ENCODE measurements at places on chromosomes 11 and 22.
A peak's percentile ranks its signal among the peaks of the same experiment; 100 is the strongest.

- peak; percentile 62 for DNase-seq
Observed at GRCh38 chr11:58592760-58593472, 14.1 kb downstream of the ZFP91 start.

DNA sequence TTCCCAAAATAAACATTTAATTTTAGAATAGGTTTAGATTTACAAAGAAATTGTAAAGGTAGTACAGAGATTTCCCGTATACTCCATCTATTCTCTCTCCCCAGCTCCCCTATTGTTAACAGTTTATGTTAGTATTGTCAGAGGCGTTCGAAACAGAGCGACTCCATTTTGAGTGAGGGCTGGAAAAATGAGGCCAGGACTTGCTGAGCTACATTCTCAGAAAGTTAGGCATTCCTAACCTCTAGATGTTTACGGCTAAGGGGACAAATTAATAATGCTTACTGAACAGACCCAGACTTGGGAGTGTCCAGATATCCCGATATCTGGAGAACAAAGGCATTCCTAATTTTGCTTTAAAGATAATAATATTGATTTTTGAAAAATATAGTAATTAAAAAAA, 12.4 kb upstream of the NUP160 start:
- no peak for DNase-seq

- DNase-seq: no peak
Observed at GRCh38 chr11:74611369-74611861, 19.0 kb downstream of the POLD3 start.

DNA sequence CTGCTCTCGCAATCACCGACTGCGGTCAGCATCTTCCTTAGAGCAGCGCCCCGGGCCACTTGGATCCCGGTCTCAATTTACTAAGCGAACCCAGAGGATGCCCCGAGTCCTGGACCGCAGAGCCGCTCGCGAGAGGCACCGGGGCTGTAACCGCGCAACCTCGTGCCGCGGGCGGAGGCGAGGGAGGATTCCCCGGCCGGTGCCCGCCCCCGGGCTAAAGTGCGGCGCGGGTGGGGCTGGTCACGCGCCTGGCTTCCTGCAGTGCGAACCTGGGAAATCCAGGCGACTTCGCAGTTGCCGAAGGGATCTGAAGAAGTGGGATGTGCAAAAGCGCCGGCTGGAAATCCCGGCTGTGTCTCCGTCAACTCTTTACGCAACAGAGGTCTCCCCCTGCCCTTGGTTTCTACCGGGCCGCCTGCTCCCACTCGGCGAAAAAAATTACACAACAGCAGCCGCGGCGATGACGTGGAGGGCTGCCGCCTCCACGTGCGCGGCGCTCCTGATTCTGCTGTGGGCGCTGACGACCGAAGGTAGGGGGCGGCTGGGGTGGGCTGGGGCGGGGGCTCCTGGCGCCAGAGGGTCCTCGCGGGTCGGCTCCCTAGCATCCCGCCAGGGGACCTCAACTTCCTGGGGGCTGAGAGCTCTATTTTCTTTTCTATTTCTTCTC, at the start of gene NCR3LG1:
TSS of gene NCR3LG1 (plus strand) at position 291 of the 667 bp plus-strand sequence. CDS start at position 461, 170 bp downstream.
- peak; percentile 62 for DNase-seq

DNA sequence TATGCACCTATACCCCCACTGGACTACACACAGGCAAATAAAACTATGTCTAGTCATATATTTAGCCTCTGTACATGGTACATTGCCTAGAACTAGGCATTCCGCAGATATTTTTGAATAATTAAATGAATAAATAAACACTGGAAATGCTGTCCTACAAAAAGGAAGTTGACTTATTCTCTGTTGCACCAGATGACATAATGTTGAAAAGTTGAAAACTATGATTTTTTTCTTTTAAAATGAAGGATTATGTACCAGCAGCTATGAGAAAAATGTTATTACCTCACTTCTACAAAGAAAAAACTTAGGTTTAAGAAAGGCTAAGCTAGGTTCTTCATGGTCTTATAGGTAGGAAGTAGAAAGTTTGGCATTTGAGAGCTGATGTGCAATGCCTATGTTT, 856.6 kb downstream of the METTL15 start:
- DNase-seq: no peak

- no peak for DNase-seq
Observed at GRCh38 chr22:48846200-48846599, 981.5 kb downstream of the BRD1 start.

GRCh38 chr22:21932347-21932746, 20.3 kb downstream of the PPM1F start:
- DNase-seq: no peak

- DNase-seq: no peak
Observed at GRCh38 chr11:103709371-103709770, 327.1 kb upstream of the DDI1 start.

- DNase-seq: no peak
Observed at GRCh38 chr11:73493956-73494598, 103.8 kb downstream of the FAM168A start.

GRCh38 chr11:89536926-89537325, 45.8 kb upstream of the NOX4 start:
- no peak for DNase-seq

- DNase-seq: no peak
Observed at GRCh38 chr11:78313181-78313795, 104.3 kb downstream of the GAB2 start.

DNA sequence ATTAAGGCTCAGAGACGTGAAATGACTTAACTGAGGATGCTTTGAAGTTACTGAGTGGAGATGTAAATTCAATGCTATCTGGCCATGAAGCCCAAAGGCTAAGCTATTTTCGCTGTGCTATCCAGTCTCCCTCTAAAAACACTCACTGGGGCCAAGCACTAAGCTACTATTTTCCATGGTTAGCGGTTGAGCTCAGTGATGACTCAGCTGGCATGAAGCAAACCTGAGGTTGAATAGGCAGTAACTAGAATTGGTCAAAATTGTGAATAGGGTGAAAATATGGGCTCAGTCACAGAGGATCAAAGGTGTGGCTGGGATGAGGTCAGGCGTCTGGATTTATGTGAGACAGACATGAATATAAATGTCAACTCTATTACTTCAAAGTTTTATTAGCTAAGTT, 564.2 kb upstream of the KIRREL3 start:
- DNase-seq: no peak

- DNase-seq: no peak
Observed at GRCh38 chr11:130527636-130528297, 79.3 kb downstream of the ADAMTS15 start.

DNA sequence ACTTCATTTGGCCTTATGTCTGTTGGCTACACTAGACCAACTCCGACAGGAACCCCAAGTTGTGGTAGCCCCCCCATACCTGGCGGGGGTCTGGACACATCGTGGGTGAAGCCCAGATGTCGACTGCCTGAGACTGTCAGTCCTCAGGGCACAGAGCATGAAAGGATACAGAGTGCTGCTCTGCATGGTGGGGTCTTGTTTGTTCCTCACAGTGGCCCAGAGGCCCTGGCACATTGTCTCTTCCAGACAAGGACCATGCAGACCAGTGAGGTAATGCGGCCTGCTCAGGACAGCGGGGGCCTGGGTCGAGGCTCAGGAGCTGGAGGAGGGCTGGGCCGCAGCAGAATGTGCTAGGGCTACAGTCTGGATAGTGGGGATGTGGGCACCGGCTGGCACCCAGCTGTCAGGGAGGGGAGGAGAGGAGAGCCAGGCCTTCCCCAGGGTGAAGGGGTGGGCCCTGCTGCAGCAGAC, 14.6 kb downstream of the CAPN5 start:
- DNase-seq: no peak

- DNase-seq: no peak
Observed at GRCh38 chr11:55811067-55811466, at the start of gene OR5L1. Gene OR5L1 (plus strand): TSS chr11:55811367. CDS start chr11:55811467, 100 bp downstream.

- no peak for DNase-seq
Observed at GRCh38 chr22:50691521-50691920, 18.9 kb downstream of the SHANK3 start.

DNA sequence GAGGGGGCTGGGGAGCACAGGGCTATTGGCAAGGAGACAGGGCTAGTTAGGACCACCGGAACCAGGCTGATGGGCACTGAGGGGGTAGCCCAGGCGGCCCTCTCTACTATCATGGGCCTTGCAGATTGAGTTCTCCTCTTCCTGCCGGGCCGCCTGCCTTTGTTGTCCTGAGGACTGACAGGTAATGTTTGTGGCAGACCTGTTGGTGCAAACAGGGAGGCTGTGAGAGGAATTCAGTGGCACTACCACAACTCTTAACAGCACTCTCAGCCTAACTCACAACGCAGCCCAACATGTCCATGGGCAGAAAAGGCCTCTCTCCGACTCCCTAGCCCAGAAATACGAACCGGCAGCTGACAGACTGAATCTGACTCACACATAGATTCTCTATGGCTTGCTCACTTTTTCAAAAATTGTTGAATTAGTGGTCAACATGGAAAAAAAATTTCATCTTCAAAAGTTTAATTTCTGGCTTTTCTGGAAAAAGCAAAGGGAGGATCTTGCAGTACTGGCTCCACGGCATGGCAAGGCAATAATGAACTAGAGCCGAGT, 11.4 kb downstream of the KCNJ5 start:
- DNase-seq: no peak

DNA sequence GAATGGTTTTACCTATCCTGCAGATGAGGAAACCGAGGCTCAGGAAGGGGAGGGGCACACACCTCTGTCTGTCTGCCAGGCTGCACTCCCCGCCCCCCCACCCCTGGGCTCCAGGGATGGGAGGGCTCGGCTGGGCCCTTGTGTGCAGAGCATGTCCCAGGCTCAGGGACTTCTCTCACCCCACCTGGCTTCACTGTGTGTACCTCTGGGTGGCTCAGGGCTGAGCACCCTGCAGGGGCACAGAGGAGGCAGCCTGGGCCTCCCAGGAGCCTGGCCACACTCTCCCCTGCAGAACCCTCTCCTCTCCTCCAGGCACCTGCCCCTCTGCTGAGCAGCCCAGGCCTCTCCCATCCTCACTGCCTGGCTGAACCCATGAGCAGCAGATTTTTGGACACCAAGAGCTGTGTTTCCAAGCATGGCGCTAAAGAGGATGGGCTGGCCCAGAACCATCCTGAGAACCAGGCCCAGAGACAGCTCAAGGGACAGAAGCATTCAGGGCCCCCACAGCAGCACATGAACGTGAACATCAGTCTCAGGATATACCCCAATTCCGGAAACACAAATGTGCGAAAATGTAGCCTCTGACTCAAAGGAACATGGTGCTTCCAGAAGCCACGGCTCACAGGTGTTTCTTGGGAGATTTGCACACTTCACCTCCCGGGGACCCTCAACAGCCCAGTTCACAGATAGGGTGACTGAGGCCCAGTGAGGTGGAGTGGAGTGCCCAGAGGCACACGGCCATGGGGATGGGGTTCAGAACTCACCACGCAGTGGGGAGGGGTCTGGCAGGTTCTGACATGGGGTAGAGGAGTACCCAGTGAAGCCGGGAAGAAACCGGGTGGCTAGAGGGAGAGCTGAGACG, 10.5 kb downstream of the EMID1 start:
- no peak for DNase-seq

GRCh38 chr11:107682171-107682570, 29.7 kb downstream of the SLN start:
- no peak for DNase-seq

GRCh38 chr11:2750682-2751522, 51.1 kb upstream of the KCNQ1OT1 start:
- no peak for DNase-seq

- DNase-seq: no peak
Observed at GRCh38 chr11:116052603-116053547, 548.7 kb upstream of the CADM1 start.

GRCh38 chr11:66346476-66347424, 679 bp downstream of the B4GAT1 start:
- DNase-seq: no peak

- no peak for DNase-seq
Observed at GRCh38 chr11:27858866-27859265, 158.6 kb upstream of the BDNF start.

GRCh38 chr11:72573072-72573854, 101.0 kb downstream of the PDE2A start:
- DNase-seq: peak; percentile 29

DNA sequence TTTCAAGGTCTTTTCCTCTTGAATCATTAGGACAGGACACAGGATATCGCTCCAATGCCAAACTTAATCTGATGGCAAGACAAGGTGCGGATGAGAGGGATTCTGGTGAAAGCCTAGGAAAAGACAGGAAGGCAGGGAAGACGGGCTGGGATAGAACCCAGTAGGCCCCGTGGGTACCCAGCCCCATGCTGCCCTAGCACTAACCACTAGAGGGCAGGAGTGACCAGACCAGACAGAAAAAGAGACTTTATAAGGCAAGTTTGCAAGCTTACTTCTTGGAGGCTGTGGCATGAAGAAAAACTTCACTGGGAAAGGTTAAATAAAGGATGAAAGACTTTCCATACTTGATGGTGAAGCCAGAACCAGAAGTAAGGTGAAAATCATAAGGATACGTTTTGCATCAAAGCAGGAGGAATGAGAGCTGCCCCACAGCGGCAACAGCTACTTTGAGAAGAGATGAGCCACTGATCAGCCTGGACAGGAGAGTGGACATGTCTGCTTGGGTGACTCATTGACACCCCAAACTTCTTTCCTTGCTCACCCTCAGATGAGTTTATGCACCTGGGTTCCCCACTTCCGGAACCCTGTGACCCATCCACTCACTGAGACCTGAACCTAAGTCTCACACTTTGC, 39.8 kb downstream of the SYN3 start:
- peak; percentile 51 for DNase-seq

DNA sequence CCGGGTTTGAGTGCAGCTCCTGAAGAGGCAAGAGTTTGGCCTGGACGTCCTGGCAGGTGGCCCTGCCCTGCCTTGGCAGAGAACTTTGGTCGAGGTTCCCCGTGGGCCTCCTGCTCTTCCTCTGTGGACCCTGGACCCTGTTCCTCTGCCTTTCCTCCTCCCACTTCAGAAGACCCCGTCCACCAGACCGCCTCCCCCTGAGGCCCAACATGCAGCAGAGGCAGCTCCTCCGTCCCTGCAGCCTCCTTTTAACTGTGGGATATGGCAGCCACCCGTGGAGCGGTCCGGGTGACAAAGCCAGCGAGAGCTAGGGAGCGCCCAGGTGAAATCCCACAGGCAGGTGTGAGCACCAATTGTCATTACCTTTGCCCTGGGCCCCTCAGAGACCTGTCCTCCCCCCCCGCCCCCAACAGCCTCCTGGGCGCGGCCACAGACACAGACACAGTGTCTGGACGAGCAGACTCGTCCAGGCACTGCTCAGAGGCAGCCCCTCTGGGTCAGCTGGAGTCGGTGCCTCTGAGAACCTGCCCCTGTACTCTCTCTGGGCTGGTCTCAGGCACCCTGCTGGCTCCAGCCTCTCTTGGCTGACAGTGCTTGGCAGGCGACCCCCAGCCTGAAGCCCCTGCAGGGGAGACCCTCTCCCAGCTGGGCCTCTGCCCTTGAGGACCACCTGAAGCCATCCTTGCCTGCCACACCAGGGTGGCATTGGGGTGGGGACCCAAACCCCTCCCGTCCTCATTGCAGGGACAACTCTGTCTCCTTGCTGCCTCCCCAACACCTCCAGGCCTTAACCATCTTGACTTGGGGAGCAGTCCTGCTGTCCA, 4.1 kb upstream of the PTDSS2 start:
- DNase-seq: no peak

DNA sequence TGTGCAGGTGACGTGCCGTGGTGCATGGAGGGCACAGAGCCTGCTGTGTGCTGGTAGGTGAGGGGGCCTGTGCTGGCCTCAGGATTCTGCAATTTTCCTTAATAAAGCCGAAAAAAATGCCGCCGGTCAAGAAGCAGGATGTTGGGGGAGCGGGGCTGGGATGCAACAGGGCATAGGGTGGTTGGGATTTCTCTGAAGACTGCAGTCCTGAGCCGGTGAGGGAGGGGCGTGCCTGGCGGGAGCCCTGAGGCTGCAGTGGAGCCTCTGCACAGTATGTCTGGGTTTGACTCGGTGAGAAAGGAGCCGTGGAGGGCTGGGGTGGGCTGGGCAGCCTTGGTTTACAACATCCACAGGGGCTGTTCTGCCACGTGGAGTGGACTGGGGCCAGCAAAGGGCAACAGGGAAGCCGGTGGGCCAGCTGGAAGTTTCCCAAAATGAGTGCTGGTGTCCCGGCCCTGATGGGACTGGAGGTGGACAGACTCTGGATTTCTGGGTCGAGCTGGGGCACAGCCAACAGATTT, 1.3 kb downstream of the CDHR5 start:
- DNase-seq: no peak

All from stimulated activated CD4-positive, alpha-beta T cell treated with anti-CD3 and anti-CD28 coated beads, Interleukin-4, amount 100 ng/mL, for 1 hour (primary cell).